Activated CD4-positive, alpha-beta memory T cell treated with anti-CD3 and anti-CD28 coated beads, Interleukin-2, amount 10 ng/mL, durations not matched to agents 7 days and 5 days (primary cell): ENCODE measurements at places on chromosomes 3 and 15. TPM values are rescaled to one million over a fixed set of nuclear protein-coding genes. Genes with fewer than 3 reads are reported as not detected.

The OSBPL10 gene
- total RNA-seq, result 1.7 TPM

The KY gene
- not detected for total RNA-seq

The ATP13A4 gene
- 1.7 TPM for total RNA-seq

The MINDY4B gene
- total RNA-seq, result not detected

The SLC22A13 gene
- 0.28 TPM for total RNA-seq

The OR5H14 gene
- not detected for total RNA-seq

The MASP1 gene
- total RNA-seq, result not detected

The AP3B2 gene
- total RNA-seq, result not detected

The IL1RAP gene
- total RNA-seq, result 15.2 TPM

The ANKRD63 gene
- not detected for total RNA-seq

The PRR20G gene
- not detected for total RNA-seq
